ENCODE measurements at places on chromosomes 3 and 15.

- no peak for DNase-seq
Measured at GRCh38 chr3:9782770-9783169, 9.5 kb downstream of the TADA3 start.

- no peak for DNase-seq
Measured at GRCh38 chr3:187615630-187616029, 54.6 kb downstream of the SST start.

GRCh38 chr15:74768771-74769342, 13.0 kb upstream of the CSK start:
- peak; percentile 33 for DNase-seq

DNA sequence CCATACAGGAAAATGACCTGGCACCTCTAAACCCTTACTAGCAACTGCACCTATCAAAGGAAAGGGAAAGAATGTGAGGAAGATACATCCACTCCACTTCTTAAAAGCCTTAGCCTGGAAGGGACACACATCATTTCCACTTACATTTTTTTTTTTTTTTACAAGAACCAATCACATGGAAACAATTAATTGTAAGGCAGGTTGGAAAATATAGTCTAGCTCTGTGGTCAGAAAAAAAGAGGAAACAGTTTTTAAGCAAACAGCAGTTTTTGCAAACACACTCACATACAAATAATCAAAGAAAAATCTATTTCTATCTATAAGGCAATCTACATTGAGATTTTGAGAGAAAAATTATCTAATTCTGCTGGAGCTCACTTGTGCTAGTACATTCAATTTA, 98.9 kb upstream of the SPRED1 start:
- no peak for DNase-seq

- DNase-seq = no peak
Measured at GRCh38 chr3:159472611-159473010, 516.0 kb upstream of the IL12A start.

DNA sequence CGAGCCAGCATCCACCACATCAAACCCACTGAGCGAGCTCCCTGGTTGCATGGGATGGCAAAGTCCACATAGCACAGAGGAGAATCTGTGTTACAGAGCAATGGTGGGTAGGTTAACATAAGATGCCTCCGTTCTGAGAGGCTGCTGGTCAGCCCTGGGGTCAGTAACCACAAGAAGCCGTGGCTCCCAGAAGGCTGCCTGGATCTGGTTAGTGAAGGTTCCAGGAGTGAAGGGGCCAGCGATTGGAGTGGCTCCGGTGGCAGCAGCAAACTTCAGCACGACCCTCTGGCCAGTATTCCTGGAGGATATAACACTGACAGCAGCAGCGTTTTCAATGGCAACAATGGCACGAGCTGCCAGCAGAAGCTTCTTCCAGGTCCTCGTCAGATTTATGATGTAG, 18.4 kb upstream of the PIGZ start:
- no peak for DNase-seq

- no peak for DNase-seq
Measured at GRCh38 chr15:53985562-53985961, 7.3 kb downstream of the UNC13C start.

DNA sequence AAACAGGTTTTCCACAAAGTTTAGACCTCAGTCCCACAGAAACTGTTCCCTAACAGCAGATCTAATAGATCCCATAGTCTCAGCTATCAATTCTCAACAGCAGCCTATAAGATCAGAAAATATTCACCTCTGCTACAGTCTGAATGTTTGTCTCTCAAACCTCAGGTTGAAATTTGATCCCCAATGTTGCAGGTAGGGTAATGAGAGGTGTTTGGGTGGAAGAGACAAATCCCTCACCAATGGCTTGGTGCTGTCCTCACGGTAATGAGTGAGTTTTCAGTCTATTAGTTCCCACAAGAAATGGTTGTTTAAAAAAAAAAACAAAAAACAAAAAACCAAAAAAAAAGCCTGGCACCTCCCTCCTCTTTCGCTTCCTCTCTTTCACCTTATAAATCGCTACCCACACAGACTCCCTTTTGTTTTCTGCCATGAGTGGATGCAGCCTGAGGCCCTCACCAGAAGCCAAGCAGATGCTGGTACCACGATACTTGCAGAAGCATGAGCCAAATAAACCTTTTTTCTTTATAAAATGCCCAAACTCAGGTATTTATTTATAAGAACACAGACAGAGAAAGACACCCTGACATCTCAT, 14.2 kb downstream of the ZNF280D start:
- DNase-seq = no peak

DNA sequence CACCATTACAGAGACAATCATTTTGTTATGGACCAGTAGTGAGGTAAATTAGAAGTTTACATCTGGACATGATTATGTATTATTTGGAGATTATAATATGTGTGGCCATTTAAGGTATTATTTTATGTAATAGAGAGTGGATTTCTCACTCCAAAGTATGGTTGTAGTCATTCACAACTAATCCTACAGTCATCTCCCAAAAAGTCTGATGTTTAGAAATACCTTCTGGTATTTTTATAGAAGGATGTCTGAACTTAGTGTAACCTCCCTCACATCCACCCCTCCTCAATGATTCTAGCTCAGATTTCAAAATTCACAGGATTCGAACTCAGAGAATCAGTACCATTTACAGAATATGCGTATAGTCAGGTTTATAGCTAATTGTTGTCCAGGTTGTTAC, 346.6 kb upstream of the MEIS2 start:
- no peak for DNase-seq

- DNase-seq = no peak
Measured at GRCh38 chr15:85973584-85974347, 105.9 kb upstream of the AGBL1 start.

- no peak for DNase-seq
Measured at GRCh38 chr3:100873611-100874010, 119.6 kb downstream of the ABI3BP start.

- no peak for DNase-seq
Measured at GRCh38 chr3:139481116-139481515, 4.8 kb upstream of the RBP2 start.

DNA sequence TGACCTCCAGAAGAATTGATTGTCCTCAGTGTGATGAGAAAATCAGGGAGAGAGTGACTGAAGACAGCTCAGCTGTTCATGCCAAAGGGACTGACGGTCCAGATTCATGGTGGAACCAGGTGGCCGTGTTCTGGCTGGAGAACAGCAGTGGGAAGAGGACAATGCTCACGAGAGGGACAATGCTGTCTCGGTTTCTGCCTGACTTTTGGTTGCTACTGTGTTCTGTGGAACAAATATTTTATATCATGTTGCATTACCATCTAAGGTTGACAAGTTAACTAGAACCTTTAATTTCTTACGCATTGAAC, 58.0 kb upstream of the ULK4 start:
- no peak for DNase-seq

All from astrocyte of the spinal cord (primary cell).